ENCODE measurements at places on chromosomes 13 and 19.

- no peak for ATAC-seq
Measured at GRCh38 chr13:62678039-62678438, 1262.4 kb upstream of the PCDH20 start.

GRCh38 chr19:21321134-21321533 is 8.1 kb downstream of the ZNF708 start:
- peak; percentile 81 for ATAC-seq

- no peak for ATAC-seq
Measured at GRCh38 chr13:92500192-92500591, 726.4 kb upstream of the GPC6 start.

GRCh38 chr13:98707281-98707999 is 45.0 kb downstream of the SLC15A1 start:
- no peak for ATAC-seq

DNA sequence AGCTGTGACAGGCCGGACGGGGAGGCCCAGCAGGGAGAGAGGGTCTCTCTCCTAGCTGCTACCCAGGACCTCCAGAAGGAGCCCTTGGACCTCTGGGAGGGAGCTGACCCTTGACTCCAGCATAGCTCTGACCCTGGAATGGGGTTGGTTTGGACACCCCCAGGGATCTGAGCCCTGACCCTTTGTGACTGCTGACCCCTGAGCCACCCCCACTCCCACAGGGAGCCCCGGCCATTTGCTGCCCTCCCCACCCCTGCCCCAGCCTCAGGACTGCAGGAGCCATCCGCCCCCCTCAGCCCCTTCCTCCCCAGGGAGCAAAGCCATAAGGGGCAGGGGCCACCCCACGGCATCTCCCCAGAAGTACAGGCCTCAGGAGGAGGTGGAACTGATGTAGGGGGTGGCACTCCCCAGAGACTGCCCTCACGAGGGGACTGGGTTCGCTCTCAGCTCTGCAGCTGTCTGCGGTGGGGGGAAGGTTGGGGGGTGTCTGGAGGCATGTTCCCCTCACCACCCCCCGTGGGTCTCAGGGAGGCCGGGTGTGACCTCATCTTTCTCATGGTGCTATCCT is 7.0 kb downstream of the COX6B2 start:
- ATAC-seq = no peak

DNA sequence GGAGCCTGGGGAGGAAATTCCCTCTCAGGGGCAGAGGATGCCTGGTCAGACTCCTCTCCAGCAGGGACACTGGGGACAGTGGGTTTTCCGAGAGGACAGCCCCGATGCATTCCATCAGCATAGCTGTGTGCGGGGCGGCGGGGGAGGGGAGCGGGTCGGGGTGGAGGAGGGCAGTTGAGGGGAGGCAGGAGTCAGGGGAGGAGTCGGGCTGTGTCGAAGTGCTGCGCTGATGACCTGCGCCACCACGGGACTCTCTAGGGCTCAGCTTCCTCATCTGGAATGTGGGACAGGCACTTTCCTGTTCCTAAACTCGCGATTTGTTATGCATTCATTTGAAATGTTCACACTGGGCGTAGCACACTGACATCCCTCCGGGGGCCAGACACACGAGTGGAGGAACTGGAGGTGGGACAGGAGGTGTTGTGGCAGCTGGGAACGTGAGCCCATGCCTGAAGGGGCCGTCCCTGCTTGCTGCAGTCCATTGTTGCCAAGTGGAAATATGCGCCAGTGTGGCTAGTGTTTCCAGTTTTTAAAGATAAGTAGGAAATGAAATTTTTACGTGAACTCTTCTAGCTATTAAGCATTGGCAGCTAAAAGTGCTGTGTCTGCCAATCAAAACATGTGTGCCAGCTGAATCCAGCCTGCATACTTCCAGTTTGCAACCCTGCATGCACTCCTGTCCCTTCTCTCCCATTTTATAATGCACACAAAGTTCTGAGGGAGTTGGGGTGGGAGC is 43.3 kb downstream of the FLT1 start:
- no peak for ATAC-seq

DNA sequence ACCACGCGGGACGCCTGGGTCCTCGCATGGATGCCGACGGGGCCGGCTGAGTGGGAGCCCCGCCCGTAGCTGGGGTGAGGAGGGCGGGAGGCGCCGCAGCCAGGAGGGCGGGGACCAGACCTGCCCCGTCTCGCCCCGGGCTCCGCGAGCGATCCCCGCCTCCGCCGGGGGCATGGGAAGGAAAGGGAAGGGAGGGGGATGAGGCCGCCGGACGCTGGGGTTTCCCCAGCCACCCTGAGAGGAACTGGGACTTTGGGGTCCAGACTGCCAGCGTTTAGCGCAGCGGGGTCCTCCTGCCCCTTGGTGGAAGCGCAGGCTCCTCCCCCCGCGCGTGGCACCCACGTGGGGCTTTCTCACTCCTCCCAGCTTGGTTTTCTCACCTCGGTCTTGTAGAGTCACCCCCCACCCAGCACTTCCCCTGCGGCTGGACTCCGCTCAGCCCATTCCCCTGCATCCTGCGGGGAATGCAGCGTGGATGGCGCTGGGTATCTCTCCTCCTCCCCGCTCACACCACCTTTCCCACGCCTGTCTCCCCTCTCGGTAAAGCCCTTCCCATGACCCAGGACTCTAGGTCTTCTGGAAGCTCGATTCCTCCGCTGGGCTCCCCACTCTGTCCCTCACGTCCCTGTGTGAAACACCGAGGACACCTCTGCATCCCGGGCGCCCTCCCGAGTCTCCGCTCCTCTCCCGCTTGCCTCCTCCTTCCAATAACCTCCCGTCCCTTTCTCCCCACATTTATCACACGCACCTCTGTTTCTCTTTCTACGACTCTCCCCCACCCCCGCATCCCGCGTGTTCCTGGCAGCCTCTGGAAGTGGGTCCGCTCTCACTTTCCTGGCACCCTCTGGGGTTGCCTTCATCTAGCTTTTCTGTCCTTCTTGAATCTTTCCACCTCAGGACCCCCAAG is 2.1 kb downstream of the TGFB1 start:
- ATAC-seq = peak; percentile 70

- ATAC-seq = no peak
Measured at GRCh38 chr13:34779171-34779570, 162.9 kb upstream of the NBEA start.

DNA sequence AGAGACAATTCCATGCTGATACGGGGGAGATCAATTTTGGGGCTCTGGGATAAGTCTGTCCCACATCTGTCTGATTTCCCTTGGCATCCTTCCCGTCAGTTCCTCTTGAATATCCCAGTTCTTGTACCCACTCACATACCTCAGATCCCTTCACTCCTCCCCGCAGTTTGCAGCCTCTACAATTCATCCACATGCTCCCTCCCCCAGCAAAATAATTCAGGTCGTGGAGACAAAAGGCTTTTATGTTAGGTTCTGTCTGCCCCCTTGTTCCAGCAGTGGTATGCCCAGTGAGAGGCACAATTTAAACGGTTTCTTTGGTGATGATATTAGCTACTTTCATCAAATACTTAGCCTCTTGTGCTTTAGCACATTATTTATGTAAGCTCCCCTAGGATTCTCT is 9.6 kb downstream of the RPS16 start:
- ATAC-seq = no peak

GRCh38 chr13:110628952-110629701 is 13.8 kb downstream of the NAXD start:
- ATAC-seq = no peak

DNA sequence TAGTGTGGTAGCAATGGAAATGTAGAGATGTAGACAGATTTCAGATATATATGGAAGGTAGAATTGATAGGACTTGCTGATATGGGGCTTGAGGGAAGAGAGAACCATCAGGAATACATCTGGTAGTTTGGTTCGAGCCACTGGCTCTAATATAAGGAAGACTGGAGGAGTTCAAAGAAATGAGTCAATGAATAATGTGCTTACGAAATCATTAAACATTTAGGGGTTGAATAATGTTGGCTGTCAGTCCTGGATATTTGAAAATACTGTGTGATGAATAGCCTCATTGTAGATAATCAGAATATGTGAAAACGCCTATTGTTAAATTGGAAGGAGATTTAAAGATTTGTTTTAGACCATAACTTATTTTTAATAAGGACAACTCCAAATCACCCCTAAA is 21.6 kb downstream of the SGCG start:
- ATAC-seq = no peak

DNA sequence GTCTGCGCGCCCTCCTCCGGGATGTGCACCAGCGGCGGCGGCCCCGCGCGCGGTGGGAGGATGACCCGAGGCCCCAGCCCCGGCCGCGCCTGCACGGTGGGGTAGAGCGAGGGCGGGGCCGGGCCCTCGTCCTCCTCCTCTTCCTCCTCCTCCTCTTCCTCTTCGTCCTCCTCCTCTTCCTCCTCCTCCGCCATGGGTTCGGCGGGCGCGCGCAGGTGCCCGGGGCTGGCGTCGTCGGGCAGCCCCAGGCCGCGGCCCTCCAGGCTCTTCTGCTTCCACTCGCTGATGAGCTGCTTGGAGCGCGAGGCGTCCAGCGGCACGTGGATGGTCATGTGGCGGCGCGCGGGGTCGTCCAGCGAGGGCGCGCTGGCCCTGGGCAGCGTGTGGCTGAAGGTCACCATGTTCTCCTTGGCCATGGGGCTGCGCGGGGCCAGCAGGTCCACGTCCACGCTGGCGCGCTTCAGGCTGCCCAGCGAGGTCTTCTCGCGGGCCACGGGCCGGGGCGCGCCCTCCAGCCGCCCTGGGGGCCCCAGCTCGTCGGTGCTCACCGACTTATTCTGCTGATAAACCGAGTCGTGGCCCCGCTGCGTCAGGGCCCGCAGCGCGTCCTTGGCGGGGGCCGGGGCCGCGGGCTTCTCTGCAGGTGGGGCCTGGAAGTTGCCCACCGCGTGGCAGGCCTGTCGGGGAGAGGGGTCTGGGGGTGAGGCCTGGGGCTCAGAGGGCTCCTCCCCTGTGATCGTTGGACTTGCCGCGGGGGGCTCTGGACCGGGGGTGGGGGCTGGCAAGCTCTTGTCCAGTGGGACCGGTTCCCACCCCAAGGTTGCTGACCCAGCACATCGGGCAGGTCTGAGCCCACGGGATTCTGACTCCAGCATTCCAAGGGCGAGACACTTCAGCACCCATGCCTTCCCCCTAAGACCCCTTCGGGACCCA is 8.3 kb downstream of the PLPPR3 start:
- ATAC-seq = no peak

- peak; percentile 52 for ATAC-seq
Measured at GRCh38 chr13:26221399-26221720, 754 bp downstream of the RNF6 start.

DNA sequence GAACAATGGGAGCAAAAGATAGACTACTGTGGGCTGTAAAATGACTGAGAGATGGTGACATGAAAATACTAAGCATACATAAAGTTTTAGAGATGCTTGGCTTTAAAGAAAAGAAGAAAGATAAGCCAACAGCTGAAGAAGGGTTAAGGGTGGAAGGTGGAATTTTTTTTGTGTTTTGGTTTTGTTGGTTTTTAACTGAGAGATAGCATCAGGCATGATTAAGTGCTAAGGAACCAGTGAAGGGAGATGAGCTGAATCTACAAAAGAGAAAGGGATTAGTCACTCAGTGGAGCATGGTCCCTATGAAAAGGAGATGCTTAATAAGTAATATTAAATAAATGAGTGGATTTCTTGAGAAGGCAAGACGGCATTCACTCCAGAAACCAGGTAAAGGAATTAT is 12.5 kb upstream of the TBC1D4 start:
- no peak for ATAC-seq

GRCh38 chr19:1445932-1446712 is 3.8 kb upstream of the APC2 start:
- ATAC-seq = no peak

DNA sequence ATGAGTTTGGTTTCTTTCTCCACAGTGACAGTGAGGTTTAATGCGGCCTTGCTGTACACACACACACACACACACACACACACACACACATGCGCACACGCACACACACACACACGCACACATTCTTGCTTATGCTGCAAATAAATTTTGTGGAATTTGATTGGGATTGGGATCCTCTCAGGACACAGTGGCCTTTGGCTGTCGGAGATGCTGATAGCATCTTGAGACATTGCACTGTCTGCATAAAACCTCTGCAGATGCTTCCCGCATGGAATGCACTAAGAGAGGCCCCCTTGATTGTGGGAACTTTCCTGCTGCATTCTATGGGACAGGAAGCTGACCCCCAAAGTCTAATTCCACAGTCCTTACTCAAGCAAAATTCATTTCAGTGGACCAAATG is 145.6 kb downstream of the FLT1 start:
- no peak for ATAC-seq

DNA sequence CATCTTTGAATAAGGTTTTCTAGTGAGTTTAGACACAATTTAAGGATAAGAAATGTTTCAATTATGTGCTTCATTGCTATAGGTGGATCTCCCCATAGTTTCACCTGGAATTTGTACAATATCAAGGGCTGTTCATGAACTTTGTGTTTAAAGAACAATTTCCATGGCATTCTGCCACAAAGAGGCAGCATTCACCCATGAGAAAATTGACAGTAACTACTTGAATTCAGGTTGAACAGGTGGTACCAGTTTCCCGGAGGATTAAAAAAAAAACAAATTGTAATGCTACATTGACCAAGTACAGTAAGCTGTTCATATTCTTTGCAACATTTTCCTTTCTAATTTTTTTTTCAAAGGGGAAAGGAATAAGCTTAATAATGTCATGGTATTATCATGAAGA is 9.1 kb downstream of the SLITRK5 start:
- ATAC-seq = no peak

GRCh38 chr19:49393881-49394280 is 5.8 kb downstream of the KASH5 start:
- no peak for ATAC-seq

DNA sequence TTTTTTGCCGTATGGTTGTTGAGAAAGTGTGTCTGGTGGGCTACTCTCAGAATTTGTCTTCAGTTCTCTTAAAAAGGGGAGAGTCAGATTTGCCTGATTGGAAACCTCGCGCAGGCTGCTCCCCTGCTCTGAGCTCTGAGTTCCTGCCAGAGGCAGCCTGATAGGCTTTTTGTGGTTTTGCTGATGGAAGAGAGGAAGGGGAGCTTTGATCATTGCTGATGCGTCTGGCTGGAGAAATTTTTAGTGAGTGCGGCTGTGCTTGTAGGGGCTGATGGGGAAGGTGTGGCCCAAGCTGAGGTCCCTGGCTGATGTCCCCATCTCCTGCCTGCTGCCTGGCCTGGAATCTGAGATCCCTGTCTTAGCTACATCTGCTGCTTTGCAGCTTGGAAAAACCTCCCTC is 2.8 kb downstream of the CHST8 start:
- no peak for ATAC-seq

DNA sequence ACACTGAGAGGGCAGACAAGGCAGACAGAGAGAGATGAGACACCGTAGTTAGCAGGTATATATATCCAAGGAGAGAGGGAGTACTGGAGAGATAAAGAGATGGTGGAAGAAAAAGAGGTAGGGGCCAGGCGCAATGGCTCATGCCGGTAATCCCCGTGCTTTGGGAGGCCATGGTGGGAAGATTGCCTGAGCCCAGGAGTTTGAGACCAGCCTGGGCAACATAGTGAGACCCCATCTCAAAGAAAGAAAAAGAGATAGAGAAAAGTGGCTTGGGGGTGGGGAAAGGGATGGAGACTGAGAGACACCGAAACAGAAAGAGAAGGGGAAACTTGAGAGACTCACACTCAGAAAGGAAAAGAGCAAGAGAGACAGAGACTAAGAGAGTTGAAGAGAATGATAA is 2.5 kb downstream of the RAB4B start:
- ATAC-seq = no peak

GRCh38 chr19:10737722-10738121 is 19.8 kb downstream of the DNM2 start:
- ATAC-seq = no peak

GRCh38 chr13:50244713-50245574 is 229.7 kb downstream of the KCNRG start:
- peak; percentile 93 for ATAC-seq

- ATAC-seq = peak; percentile 83
Measured at GRCh38 chr19:18340190-18340989, at the start of gene PGPEP1. TSS of gene PGPEP1 (plus strand) at chr19:18340598. CDS start at chr19:18340682, 84 bp downstream.

GRCh38 chr13:112893570-112894422 is 75.2 kb upstream of the MCF2L start:
- ATAC-seq = peak; percentile 64
